Thyroid gland (tissue), 4 donors: ENCODE measurements at places on chromosomes 3 and 15.

DNA sequence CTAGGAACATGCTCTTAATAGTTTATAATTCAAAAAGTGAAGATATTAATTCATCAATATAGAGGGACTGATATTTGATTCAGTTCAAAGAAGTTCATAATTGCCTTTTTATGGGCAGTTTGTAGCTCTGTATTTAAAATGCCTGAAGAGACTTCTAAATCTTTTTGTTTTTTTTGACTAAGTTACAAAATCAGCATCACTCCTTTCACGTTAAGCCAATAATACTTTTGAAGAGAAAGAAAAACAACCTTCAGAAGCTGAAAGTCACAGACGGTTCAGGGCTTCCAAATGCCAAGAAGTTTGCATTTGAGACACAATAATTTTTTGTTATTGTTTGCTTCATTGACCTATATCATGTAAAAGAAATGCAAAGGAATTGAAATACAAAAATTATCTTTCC lies 394.6 kb upstream of the NR2F2 start:
- DNase-seq = no peak

DNA sequence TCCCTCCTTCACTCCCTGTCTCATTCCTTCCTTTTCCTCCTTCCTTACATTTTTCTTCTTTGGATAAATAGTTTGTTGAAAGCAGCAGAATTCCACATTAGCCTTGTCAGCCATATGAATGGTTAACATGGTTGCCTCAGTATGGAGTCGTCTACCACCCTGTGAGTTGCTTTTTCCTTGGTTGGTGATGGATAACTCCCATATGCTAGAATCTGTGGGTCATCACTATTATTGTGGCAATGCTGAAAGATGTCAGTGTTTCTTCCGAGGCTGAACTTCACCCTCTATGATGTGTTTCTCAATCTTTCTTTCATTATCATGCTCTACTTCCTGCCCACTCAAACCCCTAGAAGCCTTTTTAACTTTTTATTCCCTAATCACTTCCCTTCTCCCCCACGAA lies 481.8 kb upstream of the KCNMB2 start:
- DNase-seq = no peak

- no peak for DNase-seq
Observed at GRCh38 chr3:184954251-184954650, 142.3 kb downstream of the VPS8 start.

GRCh38 chr3:189260556-189261493 lies 89.1 kb downstream of the TPRG1 start:
- DNase-seq = peak; percentile 12

- no peak for DNase-seq
Observed at GRCh38 chr15:66722757-66723540, 20.9 kb downstream of the SMAD6 start.

GRCh38 chr15:76904461-76905012 lies 603 bp downstream of the SCAPER start:
- DNase-seq = peak; percentile 34

- peak; percentile 39 for DNase-seq
Observed at GRCh38 chr15:67998599-67999133, 55.4 kb upstream of the PIAS1 start.

- no peak for DNase-seq
Observed at GRCh38 chr15:66832664-66833063, 130.6 kb downstream of the SMAD6 start.

GRCh38 chr3:123481722-123482457 lies 33.0 kb upstream of the ADCY5 start:
- DNase-seq = no peak

- no peak for DNase-seq
Observed at GRCh38 chr3:181629029-181629428, 82.7 kb upstream of the SOX2 start.

DNA sequence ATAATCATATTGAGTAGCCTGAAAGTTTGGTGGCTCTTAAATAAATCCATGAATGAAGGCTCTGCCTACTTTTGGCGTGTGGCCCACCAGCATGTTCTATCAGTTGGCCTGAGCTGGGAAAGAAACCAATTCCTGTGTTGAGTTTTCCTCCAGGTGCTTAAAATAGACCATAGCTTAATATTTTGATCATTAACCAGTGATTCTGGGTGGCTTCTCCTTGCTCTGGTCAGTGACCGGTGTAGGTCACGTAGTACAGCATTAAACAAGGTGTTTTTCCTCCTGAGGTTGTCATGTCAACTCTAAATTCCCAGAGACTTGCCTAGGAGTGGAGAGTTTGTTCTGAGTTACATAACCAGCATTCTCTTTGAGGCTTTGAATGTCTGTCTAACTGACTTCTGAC lies 1.3 kb downstream of the HHLA2 start:
- DNase-seq = peak; percentile 76

- DNase-seq = peak; percentile 28
Observed at GRCh38 chr15:85581495-85581894, 201.1 kb downstream of the AKAP13 start.

DNA sequence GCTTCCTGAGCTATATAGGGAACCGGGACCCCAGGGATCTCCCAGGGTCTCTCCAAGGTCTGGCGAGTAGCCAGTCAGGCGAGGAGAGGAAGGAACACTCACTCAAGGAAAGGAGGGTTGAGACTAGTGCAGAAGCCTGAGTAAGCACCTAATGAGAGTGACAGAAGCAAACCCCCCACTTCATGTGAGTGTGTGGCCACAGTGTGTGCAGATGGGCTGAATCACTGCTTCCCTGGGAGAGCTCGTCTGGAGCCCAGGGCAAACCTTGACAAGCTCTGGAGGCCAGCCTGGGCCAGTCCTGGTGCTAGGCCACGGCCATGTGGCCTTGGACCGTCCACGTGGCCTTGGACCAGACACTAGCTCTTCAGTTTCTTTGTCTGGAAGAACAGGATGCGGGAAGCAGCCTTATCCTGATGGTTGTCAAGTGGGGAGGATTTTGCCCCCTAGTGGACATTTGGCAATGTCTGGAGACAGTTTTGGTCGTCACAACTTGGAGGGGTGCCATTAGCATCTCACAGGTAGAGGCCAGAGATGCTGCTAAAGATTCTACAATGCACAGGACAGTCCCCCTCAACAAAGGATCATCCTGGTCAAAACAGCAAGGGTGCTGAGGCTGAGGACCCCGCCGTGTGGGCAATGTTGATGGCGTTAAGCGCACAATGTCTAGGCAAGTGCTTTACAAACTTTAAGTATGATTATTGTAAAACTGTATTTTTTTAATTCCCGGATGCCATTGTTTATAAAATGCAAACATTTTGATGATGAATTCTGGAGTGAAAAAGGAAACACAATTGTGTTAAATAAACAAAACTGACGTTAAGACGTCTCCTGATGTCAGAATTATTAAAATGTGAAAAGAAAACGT lies 34.8 kb upstream of the CTSH start:
- peak; percentile 63 for DNase-seq

GRCh38 chr3:140440446-140440845 lies 237.4 kb upstream of the TRIM42 start:
- no peak for DNase-seq
